ENCODE measurements at places on chromosomes 3 and 15.
A peak's percentile ranks its signal among the peaks of the same experiment; 100 is the strongest.

GRCh38 chr15:69627548-69628158 lies 175.0 kb downstream of the RPLP1 start:
- no peak for DNase-seq

GRCh38 chr15:79930516-79930915 lies 33.7 kb upstream of the MTHFS start:
- DNase-seq: no peak

- no peak for DNase-seq
Measured at GRCh38 chr3:152309031-152309430, 40.3 kb downstream of the MBNL1 start.

DNA sequence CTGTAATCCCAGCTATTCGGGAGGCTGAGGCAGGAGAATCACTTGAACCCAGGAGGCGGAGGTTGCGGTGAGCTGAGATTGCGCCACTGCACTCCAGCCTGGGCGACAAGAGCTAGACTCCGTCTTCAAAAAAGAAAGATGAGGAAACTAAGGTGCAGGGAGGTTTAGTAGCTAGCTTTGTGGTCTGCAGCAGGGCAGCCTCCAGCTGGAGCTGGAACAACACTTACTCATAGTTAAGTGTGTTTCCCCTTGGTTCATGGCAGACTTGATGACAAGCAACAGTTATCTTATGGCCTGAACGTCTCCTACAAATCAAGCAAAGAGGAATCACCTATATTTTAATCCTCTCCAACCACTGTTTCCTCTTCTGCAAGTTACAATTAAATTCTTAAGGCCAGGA lies 12.6 kb downstream of the KAT2B start:
- no peak for DNase-seq

GRCh38 chr15:35667908-35668307 lies 121.9 kb upstream of the DPH6 start:
- no peak for DNase-seq

GRCh38 chr3:53940623-53941022 lies 49.0 kb upstream of the SELENOK start:
- no peak for DNase-seq

GRCh38 chr3:189629803-189630455 lies 1.3 kb upstream of the TP63 start:
- no peak for DNase-seq

DNA sequence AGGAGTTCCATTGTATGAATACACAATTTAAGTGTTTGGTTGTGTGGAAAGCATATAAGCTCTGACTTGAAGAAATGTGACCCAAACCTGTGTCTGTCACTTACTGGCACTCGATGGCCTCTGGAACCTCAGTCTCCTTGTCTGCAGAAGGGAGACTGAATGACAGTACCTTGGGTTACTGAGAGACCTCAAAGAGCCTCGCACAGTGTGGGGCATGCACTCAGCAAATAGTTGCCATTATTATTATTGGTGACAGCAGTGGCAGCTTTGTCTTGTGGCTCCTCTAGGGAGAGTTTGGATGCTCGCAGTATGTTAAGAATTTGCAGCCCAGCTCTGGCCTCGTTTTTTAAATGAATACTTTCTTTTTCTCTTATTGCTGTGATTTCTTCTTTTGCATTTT lies 43.4 kb downstream of the EEFSEC start:
- no peak for DNase-seq

DNA sequence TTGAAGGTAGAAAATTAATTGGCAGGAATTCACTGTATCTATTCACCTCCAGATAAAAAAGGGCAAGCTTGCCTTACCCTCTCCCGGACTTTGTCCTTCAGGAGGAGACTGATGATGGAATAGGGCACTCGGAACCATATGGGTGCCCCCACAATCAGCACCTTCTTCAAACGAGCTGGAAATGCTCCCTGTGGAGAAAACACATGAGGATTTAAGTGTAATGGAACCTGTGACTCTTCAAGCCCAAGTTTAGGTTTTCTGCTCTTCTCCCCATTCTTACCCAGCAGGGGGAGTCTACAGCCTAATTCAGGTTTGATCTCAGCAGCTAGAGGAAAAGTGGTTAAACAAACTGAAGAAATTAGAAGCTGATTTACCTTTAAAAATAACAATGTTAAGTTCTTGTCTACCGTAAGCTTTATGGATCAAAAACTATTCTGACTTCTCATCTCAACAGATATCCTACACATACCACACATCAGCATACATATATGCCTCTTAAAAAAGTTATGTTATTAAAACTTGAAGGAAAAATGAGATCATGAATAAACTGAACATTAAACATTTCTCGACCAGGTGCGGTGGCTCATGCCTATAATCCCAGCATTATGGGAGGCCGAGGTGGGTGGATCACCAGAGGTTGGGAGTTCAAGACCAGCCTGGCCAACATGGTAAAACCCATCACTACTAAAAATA lies 57.5 kb upstream of the SIN3A start:
- DNase-seq: peak; percentile 25

- DNase-seq: no peak
Measured at GRCh38 chr3:61369678-61370077, 118.4 kb upstream of the FHIT start.

GRCh38 chr3:54344601-54345231 lies 222.4 kb downstream of the CACNA2D3 start:
- no peak for DNase-seq

DNA sequence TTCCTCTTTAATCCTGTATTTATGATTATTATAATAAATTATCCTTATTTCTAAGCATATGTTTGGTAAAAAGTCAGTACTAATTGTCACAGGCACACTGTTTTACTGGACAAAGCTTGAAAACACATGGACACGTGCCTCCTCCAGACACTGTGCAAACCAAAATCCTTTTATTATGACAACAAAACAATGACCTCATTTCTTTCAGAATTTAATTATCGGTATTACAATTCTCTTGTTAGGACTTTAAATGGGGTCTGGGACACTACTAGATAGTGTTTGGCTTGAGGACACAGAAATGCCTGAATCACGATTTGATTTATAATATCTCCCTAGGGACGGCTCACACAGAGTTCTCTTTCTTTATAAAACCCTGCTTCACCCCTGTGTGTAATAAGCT lies 107.3 kb upstream of the IGSF10 start:
- no peak for DNase-seq

- DNase-seq: no peak
Measured at GRCh38 chr3:97510795-97511194, 253.8 kb upstream of the ARL6 start.

DNA sequence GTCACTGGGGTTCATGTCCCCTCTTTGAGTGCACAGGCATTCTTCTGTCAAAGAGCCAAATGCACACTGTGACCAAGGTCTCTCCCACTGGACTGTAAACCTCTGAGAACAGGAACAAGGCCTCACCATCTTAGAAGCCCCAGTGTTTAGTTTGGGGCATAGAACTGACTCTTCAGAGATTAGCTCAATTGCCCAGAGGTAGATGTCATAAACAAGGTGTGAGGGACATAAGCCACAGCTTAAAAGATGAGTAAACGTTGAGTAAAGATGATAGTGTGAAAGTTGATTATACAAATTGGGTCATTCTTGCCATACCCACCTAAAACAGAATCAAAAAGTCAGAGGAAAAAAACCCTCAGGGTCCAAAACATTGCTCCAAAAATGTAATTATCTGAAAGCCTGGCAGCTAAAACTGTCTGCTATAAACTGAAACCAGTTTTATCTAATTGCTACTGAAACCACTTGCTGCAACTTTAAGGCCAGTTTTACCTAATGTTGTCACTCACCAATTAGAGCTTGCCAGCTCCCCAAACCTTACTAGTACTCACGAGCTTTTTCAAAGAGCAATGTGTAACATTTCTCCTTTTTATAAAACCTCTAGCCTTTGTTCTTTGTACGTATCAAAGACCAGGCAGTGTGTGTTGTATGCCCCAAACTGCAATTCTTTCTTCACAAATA lies 415.2 kb downstream of the RAP2B start:
- no peak for DNase-seq

GRCh38 chr3:54434756-54435155 lies 312.4 kb downstream of the CACNA2D3 start:
- no peak for DNase-seq

DNA sequence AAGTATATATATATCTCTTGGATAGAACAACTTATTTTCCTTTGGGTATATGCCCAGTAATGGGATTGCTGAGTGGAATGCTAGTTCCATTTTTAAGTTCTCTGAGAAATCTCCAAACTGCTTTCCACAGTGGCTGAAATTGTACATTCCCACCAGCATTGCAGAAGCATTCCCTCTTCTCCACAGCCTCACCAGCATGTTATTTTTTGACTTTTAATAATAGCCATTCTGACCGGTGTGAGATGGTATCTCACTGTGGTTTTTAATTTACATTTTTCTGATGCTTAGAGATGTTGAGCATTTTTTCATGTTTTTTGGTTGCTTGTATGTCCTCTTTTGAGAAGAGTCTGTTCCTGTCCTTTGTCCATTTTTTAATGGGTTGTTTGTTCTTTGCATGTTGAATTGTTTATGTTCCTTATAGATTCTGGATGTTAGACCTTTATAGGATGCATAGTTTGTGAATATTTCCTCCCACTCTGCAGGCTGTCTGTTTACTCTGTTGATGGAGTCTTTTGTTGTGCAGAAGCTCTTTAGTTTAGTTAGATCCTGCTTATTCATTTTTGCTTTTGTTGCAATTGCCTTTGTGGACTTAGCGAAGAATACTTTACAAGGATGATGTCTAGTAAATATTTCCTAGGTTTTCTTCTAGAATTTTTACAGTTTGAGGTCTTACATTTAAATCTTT lies 82.7 kb upstream of the NR2F2 start:
- no peak for DNase-seq

- no peak for DNase-seq
Measured at GRCh38 chr3:154169796-154170110, 48.6 kb downstream of the ARHGEF26 start.

DNA sequence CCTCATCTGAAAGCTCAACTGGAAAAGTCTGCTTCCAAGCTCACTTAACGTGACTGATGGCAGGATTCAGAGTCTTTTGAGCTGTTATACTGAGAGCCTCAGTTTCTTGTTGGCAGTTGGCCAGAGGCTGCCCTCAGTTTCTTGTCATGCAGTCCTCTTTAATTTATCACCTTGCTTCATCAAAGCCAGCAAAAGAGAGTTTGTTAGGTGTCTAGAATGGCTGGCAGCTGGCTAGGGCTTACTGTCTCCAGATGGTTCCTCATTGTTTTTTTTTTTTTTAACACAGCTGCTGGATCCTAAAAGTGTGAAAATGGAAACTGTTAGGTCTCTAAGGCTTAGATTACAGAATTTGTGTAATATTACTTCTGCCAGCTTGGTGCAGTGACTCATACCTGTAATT lies 310.6 kb downstream of the PDCD6IP start:
- no peak for DNase-seq

DNA sequence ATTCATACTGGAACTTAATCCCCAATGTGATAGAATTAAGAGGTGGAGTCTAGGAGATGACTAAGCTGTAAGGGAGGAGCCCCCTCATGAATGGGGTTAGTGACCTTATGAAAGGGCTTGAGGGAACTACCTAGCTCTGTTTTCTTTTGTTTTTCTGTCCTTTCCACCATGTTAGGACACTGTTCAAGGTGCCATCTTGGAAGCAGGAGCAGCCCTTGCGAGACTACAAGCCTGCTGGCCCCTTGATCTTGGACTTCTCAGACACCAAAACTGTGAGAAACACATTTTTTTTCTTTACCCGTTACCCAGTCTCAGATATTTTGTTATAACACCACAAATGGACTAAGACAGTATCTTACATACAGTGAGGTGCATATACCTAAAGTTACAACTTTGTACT lies 26.5 kb downstream of the GOLGA6A start:
- DNase-seq: no peak

DNA sequence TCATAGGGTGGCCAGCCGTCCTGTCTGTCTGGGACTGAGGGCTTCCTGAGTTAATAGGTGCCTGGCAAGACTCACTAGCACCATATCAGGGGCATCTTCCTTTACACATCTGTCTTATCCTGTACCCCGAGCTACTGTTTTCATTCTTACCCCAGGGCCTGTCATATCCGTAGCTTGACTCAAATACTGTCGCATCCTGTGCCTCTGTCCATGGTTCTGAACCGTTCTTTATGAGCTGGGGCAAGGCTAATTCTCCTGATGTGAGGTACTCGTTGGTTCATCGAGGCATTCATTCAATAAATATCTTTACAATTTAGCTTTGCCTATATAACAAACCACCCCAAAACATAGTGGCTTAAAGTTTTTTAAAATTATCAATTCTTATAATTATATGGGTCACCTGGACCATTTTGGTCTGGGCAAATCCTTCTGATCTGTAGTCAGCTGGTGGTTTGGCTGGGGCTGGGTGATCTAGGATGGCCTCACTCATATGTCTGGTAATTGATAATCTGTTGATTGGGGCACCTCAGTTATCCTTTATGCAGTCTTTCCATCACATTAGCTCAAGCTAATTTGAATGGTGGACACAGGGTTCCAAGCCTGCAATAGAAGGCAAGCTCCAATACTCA lies 121.2 kb downstream of the TLE3 start:
- DNase-seq: no peak

- DNase-seq: no peak
Measured at GRCh38 chr3:66367979-66368378, 132.8 kb downstream of the LRIG1 start.

DNA sequence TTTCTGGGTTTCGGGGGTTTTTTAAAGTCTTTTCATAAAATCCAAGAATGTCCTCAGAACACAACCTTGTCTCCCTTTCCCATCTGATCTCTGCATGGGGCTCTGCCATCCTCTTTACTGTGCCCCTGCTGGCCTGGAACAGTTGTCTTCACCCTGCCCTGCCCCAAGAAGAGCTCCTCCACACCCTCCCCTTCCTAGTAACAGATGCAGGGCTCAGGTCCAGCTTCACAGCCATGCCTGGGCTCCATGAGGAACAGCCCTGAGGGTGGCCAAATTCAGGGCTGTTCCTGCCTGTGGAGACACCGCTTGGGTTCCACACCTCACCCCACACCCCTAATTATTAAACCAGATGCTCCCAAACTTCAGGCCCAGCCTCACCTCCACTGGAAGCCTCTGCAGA lies 12.9 kb upstream of the ULK3 start:
- no peak for DNase-seq

DNA sequence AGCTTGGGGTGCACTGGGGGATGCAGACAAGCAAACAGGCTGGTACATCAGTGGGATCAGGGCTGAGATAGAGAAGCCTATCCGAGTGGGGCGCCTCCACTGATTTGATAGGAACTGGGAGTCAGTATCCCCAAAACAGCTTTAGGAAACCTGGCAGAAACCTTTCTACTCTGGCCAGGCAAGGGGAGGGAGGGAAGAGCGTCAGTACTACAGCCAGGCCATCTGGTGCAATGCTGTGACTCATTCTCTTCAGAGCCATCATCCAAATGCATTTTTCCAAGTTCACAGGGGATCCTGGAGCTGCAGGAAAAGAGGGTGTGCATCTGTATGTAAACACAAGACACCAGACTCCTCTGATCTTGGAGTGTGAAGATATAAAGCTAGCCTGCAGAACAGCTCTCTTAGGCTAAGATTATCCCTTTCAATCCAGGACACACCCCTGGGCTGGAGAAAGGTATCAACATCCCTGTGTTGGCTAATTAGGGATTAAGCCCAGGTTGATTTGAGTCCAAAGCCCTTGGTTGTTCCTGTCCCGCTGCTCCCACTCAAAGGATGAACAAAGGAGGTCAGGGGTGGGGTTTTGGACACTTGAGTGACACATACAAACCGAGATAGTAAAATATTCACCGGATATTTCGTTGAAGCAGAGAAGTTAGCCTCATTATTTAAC lies 9.3 kb downstream of the GALNT15 start:
- DNase-seq: no peak

GRCh38 chr3:140006331-140006730 lies 71.3 kb downstream of the CLSTN2 start:
- DNase-seq: no peak

All from GM10248 (cell line).